CMK (cell line): ENCODE measurements at places on chromosomes 3 and 15.

- no peak for DNase-seq
Measured at GRCh38 chr15:75749820-75750219, 37.2 kb upstream of the CSPG4 start.

- no peak for DNase-seq
Measured at GRCh38 chr3:174168026-174168425, 691.1 kb upstream of the NAALADL2 start.

DNA sequence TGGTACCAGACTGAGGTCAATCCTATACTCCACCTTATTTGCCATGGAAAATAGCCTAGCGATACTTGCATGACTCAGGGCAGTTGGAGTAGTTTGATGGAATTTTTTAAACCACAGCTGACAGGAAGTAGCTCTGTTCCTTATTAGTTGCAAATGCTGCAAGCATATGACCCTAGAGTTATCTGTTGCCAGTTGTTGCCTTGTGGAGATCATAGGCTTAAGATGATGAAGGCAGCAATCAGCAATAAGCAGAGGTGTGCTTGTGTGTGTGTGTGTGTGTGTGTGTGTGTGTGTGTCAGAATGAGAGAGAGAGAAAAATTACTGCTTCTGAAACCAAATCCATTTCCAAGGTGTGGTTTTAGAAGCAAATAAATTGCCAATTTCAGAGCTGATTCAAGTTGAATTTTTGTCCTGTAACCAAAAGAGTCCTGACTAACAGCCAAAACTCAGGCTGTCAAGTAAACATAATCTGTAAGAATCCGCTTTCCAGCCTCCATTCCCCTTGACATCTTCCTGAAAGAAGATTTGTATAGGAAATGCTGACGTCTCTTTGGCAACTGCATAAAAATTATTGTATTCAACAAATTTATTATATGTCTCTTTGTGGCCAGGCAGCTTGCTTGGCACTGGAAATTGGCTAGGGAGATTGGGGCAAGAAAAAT is 141.2 kb downstream of the SERPINI1 start:
- peak; percentile 11 for DNase-seq

- no peak for DNase-seq
Measured at GRCh38 chr3:16846373-16847080, 38.2 kb upstream of the PLCL2 start.

DNA sequence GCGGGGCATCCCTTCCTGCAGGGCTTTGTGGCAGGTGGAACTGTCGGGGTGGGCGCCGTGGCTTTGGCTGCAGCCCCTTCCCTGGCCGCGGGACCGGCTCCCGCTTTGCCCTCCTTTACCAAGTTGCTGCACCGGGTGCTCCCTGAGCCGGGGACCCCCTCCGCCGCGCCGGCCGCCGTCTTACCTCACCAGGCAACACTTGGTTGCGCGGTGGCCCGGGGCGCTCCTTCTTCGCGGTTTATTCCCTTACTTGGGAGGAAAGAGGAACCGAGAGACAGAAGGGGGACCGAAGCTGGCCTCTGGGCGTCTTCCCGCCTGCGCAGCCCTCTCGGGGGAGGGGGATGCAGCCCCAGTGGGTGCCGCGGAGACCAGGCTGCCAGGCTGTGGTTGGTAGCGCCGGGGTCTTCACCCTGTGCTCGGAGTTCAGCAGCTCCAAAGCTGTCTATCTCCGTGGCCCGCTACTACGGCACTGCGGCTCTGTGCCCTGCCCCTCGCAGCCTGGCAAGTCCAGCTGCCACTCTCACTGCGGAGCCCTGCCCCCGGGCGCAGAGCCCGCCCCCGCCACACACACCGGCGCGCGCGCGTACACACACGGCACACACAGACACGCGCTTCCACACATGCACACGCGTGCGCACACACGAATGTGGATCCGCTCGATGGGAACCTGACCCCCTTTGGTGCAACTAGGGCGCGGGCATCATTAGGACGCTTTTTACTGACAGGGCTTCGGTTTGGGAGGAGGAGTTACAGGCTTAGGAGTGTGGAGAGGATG is at the start of gene DGKG:
Gene DGKG, minus strand, starts transcription at position 473 of the 775 bp plus-strand sequence. CDS start 41,775 bp downstream, outside the sequence.
- DNase-seq: no peak

GRCh38 chr3:194339840-194340239 is 11.3 kb downstream of the CPN2 start:
- DNase-seq: no peak

DNA sequence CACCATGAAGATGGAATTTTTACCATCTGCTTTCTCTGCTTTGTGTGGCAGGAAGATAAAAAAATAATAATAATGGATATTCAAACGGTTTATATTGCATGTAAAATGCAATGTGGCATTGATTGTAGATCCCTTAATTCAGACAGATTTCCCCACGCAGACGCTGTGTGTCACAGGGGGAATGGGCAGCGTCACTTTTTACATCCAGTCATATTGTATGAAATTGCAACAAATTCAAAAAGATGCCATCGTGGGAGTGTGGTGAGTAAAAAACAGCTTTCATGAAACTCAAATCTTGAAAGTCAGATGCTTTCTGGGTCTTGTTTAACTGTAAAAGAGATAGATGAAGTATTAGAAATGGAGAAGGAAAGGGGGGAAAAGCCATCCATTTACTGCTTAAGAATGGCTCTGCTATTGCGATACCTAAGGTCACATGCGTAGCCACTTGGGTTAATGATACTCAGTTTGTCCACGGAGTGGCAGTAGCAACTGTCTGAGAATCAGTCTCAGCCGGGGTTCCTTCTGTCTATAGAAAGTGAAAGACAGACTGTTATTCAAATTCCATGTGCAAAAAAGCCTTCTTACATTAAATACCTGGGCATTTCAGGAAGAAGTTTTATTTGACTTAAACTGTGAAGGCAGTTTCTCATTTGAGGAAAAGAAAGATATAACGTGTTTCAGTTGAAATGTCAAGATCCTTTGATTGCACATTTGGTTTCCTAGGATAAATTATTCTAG is 28.5 kb downstream of the BTD start:
- DNase-seq: no peak

DNA sequence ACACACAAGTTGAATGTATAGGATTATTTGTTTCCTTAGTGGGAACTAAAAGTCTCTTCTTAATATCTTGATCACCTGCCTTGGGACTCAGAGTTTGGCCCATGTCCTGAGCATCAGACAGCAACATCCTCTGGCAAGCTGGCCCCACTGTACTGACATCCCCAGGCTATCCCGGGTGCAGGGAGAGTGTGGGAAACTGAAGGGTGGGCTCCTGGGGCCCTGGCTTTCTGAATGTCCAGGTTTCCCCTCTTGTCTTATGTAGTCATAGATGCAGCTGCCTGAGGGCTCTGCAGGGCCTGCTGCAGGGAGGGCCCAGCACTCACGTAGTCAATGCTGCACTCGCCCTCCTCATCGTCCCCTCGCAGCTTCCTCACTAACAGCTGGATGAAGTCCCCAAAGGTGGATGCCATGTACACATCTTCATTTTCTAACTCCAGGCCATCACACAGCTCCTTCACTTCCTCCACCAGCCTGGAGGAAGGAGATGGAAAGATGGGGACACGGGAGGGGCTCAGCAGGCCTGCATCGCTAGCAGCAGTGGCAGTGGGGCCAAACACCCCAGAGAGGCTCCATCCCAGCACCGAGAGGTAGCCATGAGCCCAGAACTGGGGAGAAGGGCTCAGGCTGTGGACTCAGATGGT is 42.8 kb downstream of the ALDH1L1 start:
- DNase-seq: no peak

- no peak for DNase-seq
Measured at GRCh38 chr3:61157414-61157813, 93.8 kb downstream of the FHIT start.

DNA sequence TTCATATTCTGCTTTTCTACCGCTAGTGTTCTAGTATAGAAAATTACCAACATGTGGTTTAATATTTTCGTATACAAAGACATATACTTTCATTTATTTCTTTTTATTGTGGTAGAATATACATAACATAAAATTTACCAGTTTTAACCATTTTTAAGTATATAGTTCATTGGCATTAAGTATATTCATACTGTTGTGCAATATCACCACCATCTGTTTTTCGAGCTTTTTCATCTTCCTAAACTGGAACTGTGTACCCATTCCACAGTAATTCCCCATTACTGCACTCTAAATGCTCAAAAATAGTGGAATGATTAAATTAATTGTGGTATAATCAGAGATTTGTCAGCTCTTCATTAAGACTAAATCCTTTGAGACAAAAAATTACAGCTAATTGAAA is 62.9 kb downstream of the ECT2 start:
- DNase-seq: no peak

DNA sequence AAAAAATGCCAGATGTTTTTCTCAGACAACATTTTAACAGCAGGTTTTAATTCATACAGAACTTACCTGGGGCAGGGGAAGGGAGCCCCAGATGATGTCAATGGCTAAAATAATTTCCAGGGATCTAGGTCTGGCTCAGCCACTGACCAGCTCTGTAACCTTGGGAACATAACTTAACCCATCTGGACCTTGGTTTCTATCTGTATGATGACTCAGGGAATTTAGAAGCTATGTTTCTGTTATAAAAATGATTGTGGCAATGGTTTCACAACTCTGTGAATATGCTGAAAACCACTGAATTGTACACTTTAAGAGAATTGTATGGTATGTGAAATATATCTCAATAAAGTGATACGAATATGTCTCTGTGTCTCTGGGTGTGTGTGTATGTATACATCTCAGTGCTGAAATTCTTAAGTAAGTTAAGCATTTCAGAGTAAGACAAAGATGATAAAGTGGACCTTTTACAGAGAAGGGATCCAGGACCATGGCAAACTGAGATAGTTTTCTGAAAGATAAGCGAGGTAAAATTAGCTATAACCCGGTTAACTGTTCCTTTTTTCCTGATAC is 2.9 kb downstream of the SH3GL3 start:
- DNase-seq: no peak

GRCh38 chr3:157082305-157082982 is 77.5 kb downstream of the CCNL1 start:
- DNase-seq: no peak

DNA sequence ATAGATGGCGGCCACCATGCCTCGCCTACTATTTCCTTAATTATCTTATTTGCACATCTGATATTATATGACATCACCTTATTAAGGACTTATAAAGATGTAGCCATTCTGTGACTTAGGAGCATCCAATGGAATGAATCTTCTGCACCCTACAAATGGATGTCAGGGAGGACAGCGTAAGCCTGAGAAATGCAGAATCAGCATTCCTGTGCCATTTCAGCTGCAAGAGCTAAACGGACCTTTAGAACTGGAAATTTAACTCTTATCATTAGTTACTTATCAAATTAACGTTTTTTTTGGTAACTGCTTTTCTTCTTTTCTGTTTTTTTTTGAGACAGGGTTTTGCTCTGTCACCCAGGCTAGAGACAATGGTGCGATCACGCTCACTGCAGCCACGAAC is 65.6 kb downstream of the LMLN start:
- DNase-seq: no peak

- no peak for DNase-seq
Measured at GRCh38 chr3:126665959-126666657, 11.2 kb upstream of the TXNRD3 start.

DNA sequence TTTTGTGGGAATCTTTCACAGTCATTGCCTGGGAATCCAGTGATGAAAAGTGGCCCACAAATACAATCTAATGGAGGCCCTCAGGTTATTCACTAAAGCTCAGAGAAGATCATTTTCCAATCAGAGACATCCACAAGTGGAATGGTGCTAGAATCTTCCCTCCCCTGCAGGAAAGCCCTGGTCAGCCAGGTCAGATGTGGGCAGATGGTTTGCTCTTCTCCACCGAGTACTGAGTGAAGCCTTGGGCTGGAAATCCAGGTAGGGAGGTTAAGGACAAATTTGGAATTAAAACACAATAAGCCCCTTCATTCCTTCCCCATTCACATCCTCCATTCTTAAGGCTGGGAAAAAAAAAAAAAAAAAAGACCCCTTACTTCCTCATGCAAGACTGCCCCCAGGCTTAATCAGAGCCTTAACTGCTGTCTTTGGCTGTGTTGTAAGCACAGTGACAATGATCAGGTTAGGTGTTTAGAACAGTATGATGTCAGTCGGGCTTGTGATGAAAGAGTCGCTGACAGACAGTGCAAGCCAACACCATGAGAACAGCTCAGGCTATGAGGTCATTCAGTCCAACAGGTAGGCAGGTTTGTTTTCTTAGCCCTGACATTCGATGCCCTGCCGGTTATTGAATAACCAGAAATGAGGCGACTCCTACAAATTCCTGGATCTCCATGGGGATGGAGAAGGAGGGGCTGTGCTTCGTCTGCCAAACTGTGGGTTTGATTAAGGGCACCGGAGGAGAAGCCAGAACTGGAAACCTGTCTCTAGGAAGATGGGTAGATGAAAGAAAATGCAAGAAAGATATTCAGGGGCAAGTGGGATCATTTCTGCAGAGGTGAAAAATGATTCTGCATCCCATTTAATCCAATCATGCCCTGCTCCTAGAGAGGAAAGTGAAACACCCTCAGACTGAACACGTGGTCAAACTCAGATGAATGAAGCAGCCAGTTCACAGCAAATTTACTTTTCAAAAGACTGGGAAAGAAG is 23.5 kb upstream of the HES1 start:
- DNase-seq: no peak

DNA sequence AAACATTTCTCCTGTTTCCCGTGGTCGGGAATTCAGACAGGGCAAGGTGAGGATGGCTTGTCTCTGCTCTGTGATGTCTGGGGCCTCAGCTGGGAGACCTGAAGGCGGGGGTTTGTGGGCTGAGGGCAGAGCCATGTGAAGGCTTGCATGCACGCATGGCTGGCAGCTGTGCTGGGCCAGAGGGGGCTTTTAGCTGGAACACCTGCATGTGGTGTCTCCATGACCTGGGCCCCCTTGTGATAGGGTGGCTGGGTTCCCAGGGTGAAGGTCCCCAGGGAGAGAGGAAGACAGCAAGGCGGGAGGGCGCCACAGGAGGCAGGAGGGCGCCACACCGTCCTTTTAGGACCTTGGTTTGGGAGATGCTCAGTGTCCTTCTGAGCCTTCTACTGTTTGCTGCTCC is 101.6 kb upstream of the PRR23E start:
- no peak for DNase-seq

DNA sequence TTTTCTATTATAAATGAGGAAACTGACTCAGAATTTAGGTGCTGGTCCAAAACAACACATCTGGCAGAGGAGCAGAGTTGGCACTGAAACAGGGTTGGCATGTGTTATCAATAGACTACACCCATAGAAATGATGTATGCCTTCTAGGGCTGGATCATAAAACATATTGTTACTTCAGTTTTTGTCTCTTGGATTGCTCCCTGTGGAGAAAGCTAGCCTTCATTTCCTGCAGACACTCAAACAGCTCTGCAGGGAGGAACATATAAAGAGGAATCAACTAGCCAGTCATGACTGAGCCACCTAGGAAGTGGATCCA is 507 bp upstream of the MRPL3 start:
- DNase-seq: no peak

GRCh38 chr3:78993375-78993774 is 774.4 kb downstream of the ROBO1 start:
- DNase-seq: no peak

DNA sequence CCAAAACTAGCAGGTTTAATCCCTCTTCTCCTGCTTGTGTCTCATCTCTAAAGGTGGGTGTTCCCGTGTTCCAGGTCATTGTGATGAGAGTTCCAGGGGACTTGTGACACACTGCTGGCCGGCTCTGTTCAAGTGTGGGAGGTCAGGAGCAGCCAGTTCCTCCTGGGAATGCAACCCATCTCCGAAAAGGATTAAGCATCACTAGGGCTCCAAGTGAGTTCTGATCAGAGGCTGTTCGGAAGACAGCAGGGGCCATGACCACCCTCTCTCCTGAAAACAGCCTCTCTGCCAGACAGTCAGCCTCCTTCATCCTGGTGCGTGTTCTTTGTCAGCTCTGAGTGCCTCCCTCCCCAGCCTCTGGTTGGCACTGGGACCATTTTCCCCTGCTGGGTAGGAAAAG is at the start of gene TBC1D21:
Gene TBC1D21, plus strand, starts transcription at position 109 of the 400 bp plus-strand sequence. Its CDS starts 146 bp downstream, at position 255.
- no peak for DNase-seq
